Gastrocnemius medialis (tissue), 4 donors: ENCODE measurements at places on chromosomes 12 and 14. TPM values are rescaled to one million over a fixed set of nuclear protein-coding genes. Genes with fewer than 3 reads are reported as not detected.

- no peak for DNase-seq
Observed at GRCh38 chr12:122013791-122014590, 7.7 kb upstream of the BCL7A start.

- DNase-seq, result peak; percentile 14
Observed at GRCh38 chr12:1282670-1283315, 291.8 kb downstream of the ERC1 start.

DNA sequence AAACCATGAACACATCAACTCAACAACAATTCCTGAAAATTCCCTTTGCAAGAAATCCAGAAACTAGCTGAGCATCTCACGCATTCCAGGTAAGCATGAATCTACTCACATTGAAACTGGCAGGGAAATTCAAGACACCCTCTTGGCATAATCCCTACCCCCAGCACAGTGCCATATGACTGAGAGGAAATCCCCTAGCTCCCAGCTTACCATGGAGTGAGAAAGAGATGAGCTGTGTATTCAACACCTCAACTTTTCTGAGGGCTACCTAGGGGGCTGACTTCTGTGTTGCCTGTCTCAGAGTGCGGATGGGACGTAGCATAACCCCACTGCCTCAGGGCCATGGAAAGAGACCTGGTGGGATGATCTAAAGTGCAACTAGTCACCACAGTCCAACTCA is 37.7 kb upstream of the GPR132 start:
- no peak for DNase-seq

DNA sequence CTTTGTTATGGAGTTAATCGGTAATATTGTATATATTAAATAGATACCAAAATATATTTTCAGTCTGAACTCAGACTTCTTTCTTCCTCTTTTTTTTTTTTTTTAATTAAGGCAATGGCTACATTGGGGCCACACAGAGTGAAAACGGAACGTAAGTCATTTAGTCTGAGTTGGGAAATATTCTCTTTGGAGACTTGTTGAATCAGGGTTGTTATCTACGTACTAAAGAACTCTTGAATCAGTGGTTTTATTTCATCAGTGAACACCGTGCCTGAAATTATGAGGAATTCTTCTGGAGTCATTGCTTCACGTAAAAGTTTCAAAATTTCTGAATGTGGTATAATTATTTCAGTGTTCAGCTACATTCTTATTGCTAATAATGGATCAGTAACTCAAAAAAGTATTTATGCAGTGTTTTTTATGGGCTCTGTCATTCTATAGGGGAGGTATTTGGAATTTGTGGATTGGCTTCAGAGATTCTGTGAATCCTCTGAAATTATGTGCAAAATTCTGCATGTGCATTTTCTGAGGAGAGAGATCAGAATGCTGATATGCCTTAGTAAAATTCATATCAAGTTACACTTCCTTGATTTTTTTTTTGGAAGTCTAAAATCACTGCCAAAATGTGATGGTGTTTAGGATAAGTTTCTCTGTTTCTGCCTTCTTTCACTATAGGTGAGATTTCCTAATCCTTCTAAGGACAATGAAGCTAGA is 39.6 kb downstream of the BRMS1L start:
- no peak for DNase-seq

DNA sequence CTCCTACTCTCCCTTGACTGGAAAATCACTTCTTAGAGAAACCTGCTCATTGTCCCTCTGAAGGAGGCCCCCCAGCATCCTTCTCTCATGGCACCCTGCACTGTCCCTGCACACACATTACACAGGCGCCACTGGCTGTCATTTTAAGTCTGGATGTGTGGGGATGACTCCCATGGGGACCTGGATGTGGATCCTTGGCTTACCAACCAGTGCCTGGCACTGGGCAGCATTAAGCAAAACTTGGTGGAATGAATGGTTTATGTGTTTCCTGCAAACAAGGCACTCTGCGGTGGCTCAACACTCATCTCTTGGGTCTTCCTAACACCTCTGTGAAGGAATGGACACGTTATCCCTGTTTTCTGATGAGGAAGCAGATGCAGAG is 162.4 kb downstream of the RBM19 start:
- DNase-seq, result no peak

DNA sequence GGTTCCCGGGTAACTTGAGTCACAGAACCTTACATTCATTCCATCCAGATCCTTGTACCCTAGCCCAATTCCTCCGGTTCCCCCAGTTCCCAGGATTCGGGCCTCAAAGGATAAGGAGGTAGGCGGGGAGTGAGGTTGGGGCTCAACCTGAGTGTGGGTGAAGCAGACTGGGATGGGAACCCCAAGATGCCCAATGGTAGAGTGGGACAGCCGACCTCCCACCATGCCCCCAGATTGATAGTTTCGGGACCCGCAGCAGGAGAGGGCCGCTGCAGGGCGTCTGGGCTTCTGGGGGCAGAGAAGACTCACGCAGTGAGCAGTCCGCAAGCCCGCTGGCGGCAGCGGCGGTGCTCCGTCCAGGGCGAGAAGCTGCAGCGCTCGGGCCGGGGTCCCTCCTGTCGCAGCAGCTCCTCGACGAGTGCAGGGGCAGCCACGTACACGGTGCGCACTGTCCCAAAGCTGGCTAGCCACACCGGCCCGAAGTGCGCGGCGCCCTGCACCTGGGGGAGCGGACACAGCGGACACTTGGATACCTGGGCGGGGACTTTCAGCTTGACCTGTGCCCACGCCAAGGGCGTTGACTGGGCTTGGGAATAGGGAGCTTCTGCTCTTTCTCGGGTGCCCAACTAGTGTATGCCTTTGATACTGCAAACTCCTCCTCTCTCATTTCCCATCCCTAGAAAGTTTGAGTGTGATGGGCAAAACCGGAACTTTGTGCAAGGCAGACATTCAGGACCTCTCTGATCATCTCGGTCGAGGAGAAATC is 997 bp downstream of the CYP27B1 start:
- no peak for DNase-seq

The DIP2B gene
- 11.5 TPM for total RNA-seq

- DNase-seq, result no peak
Observed at GRCh38 chr14:105589161-105589925, 63.0 kb downstream of the TMEM121 start.

GRCh38 chr12:14473707-14474287 is 93.9 kb downstream of the PLBD1 start:
- no peak for DNase-seq

- no peak for DNase-seq
Observed at GRCh38 chr14:42929806-42930480, 1323.3 kb downstream of the LRFN5 start.

The ISCU gene
- total RNA-seq, result 236 TPM

GRCh38 chr14:78967111-78967809 is 797.1 kb downstream of the NRXN3 start:
- DNase-seq, result no peak

The PTCSC3 gene
- total RNA-seq, result not detected

DNA sequence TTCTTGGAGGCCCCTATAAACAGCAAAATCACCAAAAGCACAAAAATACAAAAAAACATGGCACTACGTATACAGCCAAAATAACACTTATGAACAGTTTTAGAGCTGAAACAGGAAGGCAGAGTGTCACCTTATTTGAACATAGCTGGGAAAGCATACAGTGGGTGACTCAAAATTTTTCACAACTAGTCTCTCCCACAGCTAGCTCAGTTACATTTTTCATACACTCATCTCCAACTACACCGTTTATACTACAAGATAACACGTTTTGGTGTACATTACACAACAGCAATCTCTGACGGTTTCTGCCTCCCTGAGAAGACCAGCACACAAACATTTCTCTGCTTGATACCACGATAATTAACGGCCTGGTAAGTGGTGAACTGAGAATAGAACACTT is 2.9 kb downstream of the RAD52 start:
- DNase-seq, result no peak

GRCh38 chr14:20417250-20418186 is 4.2 kb upstream of the TEP1 start:
- DNase-seq, result no peak

GRCh38 chr14:72822946-72823611 is 70.8 kb downstream of the DPF3 start:
- no peak for DNase-seq

DNA sequence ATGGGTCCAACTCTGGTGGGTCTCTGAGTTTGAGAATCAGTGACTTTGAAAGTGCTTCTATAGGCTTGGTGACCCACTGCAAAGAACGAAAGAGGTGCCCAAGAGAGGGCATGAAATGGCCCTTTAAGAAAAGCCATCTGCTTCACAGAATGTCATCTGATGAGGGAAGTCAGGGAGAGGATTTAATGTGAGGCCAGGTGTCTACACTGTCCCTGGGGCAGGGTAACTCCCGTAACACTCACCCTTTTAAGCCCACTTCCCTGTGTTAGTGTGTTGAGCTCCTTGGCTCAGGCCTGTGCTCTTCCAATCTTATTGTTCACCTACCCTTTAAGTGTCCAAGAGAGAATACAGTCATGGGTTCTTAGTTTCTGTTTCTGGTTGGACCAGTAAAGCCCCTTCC is 16.4 kb upstream of the SRSF5 start:
- DNase-seq, result no peak

DNA sequence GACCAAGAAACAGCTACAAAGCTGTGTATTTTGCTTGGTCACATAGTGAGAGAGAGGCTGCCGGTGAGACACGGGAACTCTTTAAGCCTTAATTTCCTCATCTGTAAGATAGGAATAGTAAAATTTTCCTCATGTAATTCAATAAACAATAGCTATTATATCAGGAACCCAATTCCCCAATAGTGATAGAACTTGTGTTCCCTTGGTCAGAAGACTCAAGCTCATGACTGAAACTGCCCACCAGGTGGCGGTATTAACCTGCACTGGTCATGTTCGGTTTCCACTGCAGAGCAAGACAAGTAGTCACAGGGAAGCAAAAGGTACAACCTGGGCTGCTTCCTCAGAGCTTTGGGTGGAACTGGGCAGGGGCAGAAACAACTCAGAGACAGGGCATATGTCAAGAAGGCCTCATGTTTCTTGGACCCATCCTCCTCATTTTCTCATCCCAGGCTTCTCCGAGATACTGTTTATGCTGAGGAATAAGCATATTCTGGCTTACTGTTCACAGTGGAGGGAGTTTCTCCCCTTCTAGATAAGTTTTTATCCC is 4.2 kb upstream of the AJUBA start:
- DNase-seq, result peak; percentile 76

GRCh38 chr14:64930085-64930843 is 12.3 kb downstream of the GPX2 start:
- no peak for DNase-seq

DNA sequence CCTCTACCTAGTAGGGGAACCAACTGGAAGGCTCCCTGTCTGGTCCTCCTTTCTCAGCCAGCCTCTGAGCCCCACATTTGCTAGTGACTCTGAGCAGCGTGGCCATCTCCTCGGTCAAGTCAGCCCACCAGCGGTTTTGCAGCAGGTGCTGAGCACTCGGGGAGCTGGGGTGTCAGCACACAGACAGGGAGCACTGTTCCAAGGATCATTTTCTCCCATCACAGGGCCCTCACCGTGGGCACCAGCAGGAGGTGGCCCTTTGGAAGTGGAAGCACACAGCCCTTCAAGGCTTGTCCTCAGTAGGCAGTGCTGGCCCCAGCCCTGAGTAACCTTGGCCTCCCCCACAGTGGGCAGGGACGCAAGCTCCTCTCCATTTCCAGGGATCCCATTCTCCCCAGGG is 24.1 kb upstream of the EML1 start:
- DNase-seq, result no peak

DNA sequence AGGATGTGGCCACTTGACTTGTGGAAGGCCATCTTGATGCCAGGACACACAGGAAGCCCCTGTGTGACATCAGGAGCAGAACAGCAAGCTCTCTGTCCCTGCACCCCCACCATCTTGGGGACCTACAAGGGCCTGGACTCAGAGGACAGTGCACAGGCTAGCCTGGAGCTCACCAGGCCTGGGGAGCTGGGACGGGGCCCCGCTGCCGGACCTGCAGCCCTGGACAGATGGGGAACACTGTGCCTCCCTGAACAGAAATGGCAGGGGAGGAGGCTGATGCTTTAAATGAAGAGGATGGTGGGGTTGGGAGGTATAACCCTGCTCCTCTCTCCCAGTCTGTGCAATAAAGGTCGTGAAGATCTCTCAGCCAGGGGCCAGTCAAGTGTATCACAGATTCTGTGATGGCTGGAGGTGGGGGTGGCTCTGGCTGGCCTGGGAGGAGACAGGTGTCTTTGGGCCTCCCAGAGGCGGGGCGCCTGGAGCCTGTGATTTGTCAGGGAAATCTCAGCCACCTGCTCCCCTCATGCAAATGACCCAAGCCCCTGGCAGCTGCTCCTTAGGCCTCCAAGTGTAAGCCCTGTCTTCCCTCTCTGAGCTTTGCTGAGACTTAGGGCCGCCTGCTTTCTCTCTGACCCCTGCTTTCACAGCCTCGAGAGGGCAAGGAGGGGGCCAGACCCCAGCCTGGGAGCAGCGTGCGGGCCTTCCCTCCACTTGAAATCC is 1.1 kb upstream of the GNB3 start:
- DNase-seq, result no peak

- no peak for DNase-seq
Observed at GRCh38 chr14:92890830-92891588, 31.9 kb upstream of the CHGA start.

The FSCB gene
- total RNA-seq, result not detected

The NRIP2 gene
- total RNA-seq, result 2.0 TPM

The SLC2A13 gene
- 2.8 TPM for total RNA-seq

DNA sequence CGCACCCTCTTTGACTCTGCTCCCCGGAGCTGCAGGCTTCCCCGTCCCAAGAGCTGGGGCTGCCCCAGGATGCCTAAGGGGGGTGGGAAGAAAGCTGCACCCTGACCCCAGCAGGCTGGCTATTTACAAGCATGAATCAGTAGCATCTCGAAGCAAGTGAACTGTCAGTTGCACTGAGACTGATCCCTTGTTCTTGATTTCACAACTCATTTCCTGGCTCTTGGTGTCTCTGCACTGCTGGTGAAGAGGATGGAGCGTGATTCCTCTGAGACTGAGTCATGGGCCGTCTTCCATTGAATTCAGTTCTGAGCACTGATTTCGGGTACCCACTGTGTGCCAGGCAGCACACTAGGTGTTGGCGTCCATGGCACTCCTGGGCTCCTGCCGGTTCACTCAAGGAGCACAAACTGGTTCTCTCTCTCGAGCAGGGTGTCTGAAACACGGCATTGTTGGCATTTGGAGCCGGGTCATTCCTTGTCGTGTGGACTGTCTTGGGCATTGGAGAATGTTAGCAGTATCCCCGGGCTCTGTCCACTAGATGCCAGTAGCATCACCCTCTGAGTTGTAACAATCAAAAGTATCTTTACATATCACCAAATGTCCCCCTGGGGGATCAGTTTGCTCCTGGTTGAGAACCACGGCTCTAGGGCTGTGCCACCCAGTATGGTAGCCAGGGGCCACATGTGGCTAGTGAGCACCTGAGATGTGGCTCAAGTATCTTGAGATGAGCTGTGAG is 86.9 kb downstream of the RIN3 start:
- no peak for DNase-seq

The GALNT6 gene
- total RNA-seq, result 0.29 TPM

DNA sequence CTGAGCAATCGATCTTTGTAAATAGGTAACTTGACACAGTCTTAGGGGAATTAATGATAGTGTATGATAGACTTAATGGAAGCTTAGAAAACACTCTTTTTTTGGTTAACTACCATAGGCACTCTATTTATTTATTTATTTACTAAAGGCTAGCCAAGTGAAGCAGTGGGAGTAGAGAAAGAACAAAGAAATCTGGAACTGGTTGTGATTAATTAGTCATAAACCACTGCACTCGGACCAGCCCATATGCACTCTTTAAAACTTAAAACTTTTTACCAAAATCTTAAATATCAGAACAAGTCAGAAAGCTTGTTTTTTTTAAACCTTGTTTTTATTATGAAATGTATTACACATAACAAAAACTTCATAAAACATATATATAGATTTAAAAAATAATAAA is 49.5 kb upstream of the SRP54 start:
- no peak for DNase-seq

The ZFHX2 gene
- total RNA-seq, result not detected

- DNase-seq, result no peak
Observed at GRCh38 chr14:54050759-54051158, 94.1 kb upstream of the BMP4 start.
